ENCODE measurements at places on chromosomes 1 and 21.

- DNase-seq: no peak
Measured at GRCh38 chr21:45427331-45428271, 22.6 kb downstream of the COL18A1 start.

DNA sequence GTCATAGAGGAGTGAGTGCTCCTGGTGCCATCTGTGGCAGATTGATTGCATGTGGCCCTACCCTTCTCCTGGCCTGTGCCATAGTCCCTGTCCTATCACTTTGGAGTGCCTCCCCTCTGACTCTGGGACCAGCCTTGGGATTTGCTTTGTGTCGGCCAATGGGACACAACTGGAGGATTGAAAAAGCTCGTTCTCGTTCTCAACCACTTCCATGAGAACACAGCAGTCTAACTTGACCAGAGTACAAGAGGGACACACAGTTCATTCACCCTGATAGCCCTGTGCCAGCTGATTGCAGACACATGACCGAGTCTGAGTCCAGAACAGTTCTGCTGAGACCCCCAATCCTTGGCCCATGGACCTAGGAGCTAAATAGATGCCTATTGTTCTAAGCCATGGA lies 47.8 kb downstream of the C1orf198 start:
- DNase-seq: peak; percentile 13

- DNase-seq: no peak
Measured at GRCh38 chr1:244712669-244713068, 59.7 kb downstream of the DESI2 start.

GRCh38 chr1:109197158-109198042 lies 16.3 kb upstream of the SARS1 start:
- DNase-seq: peak; percentile 53

GRCh38 chr1:2624735-2625300 lies 8.0 kb downstream of the MMEL1 start:
- DNase-seq: no peak

GRCh38 chr1:26972390-26972789 lies 12.1 kb upstream of the KDF1 start:
- DNase-seq: no peak

GRCh38 chr1:29121936-29122681 lies 1.6 kb downstream of the TMEM200B start:
- DNase-seq: no peak

DNA sequence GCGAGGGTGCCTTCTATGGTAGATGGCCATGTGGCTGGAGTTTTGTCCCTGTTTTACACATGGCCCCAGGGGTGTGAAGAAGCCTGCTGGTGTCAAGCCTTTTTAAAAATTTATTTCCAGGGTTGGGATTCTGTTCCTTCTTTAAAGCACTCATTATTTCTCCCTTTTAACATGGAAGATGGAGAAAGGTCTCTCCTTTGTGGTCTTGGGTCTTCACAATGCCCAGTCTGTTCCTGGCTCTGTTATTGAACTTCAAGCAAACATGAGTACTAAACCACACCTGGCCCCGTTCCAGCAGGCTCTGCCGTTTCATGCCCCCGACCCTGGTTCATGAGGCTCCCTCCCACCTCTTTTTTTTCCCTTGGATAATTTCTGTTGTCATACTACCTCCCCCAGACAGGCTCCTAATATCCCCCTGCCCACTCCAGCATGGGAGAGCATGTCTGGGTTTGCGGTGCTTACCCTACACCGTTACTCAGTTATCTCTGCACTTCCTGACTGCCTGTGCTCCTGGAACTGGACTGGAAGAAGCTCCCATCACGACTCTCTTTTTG lies 121.2 kb upstream of the KIAA0040 start:
- DNase-seq: no peak

GRCh38 chr1:11592752-11593151 lies 61.5 kb downstream of the FBXO2 start:
- DNase-seq: no peak

DNA sequence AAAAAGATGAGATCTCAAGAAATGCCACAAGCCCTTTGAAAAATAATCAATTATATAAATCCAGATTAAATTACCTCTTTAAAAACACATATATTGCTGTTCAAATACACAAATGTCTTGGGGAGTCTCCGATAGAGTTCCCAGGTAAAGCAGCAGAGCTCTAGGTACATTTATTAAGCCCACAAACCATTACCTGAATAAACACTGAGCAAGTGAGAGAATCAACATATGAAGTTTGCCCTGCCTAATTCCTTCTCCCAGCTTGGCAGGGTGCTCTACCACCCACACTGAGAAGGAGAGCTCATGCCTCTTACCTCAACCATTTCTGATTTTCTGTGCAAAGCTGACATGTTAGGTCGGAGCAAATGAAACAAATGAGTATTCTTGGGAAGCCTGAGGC lies 402.4 kb downstream of the KCNH1 start:
- no peak for DNase-seq

DNA sequence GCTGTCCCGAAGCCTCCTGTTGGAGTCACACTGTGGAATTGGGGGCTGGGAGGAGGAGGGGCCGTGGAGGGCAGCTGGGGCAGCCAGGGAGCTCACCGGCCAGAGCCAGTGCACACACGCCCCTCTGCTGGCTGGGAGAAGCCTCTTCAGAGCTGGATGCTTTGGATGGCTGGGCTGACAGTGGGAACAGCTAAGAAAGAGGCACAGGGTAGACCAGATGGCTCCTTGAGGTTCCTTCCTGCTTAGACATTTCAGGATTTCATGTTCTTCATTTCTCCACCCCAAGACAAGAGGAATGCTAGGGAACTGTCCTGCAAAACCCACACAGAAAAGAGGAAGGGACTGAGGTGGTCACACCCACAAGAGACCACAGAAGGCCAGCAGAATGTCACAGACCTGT lies 254.8 kb upstream of the VAMP3 start:
- no peak for DNase-seq

DNA sequence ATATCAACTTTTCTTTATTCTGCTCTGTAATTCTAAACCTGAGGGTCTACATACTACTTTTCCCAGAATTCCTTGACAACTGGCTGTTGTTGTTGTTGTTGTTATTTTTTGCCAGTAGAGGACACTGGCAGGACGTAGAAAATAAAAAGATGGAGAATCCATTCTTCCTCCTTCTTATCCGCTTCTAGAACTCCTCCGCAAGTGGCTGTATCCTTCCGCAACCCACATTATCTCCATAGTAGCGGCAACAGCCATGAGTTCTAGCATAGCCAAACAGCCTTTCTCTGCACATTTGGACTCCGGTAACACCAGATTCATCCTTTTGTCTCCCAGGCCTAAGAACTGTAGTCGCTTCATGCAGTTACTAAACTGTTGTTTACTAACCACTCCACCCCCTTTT lies 91.1 kb upstream of the CACHD1 start:
- DNase-seq: no peak

GRCh38 chr1:58664881-58665280 lies 35.0 kb downstream of the MYSM1 start:
- DNase-seq: no peak

DNA sequence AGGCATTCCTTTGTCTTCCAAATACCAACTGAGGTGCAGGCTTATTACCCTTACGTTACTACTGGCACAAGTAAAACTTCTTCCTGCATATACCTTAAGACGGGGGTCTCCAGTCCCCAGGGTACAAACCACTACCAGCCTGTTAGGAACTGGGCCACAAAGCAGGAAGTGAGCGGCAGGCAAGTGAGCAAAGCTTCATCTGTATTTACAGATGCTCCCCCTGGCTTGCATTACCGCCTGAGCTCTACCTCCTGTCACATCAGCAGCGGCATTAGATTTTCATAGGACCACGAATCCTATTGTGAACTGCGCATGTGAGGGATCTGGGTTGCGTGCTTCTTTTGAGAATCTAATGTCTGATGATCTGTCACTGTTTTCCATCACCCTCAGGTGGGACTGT lies 113.1 kb downstream of the SLC45A1 start:
- DNase-seq: no peak

- no peak for DNase-seq
Measured at GRCh38 chr1:86503406-86504136, 34.8 kb downstream of the CLCA1 start.

DNA sequence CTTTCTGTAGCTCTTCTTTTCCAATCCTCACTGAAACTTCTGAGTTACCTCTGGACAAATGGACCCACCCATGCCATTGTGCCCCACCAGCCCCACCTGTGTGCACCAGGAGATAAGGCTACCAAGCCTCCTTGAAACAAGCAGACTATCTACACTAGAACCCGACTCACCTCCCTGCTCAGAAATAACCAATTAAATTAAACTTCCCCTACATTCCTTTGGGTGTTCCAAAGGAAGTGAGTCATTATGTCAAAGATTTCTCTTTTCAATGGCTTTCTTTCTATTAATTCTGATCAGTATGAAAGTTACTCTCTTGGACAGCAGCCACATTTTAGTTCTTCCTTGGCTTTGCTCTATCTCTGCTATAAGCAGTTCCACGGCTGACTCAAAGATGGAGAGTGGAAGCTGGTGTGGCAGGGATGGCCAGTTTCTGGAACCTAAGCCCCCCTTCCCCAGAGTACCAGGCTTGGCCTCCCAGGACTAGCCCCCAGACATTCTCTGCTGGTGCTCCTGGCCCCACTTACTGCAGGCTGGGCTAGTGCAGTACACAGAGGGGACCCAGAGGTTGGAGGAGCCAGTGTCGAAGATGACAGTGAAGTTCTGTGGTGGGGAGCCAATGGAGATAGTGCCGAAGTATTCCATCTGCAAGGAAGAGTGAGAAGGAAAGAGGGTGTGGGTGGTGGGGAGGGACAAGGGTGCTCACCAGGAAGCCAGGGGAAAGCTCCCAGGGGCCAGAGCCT lies 1.9 kb downstream of the CTSE start:
- DNase-seq: no peak

GRCh38 chr1:46190539-46190938 lies 7.7 kb downstream of the POMGNT1 start:
- no peak for DNase-seq

- no peak for DNase-seq
Measured at GRCh38 chr1:94039871-94040569, 80.9 kb downstream of the ABCA4 start.

- no peak for DNase-seq
Measured at GRCh38 chr1:30120245-30121000, 603.0 kb downstream of the MATN1 start.

GRCh38 chr1:117118137-117118536 lies 3.4 kb downstream of the TRIM45 start:
- no peak for DNase-seq

DNA sequence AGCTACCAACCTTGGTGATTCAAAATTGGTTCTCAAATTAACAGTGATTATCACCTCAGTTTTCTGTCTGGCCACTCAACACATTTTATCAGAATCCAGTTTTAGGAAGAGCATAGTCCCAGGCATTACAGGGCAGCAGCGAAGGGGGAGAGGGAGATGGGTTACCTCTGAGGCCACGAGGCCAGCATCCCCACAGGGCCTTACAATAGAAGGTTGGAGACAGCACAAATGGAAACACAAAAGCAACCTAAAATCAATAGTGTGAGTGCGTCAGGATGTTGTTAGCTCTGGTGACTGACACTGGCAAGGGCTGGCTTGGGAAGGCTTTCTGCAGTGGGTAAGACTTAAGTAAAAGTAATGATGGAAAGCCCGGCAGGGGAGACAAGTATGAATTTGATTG lies 79.5 kb downstream of the JAK1 start:
- DNase-seq: no peak

DNA sequence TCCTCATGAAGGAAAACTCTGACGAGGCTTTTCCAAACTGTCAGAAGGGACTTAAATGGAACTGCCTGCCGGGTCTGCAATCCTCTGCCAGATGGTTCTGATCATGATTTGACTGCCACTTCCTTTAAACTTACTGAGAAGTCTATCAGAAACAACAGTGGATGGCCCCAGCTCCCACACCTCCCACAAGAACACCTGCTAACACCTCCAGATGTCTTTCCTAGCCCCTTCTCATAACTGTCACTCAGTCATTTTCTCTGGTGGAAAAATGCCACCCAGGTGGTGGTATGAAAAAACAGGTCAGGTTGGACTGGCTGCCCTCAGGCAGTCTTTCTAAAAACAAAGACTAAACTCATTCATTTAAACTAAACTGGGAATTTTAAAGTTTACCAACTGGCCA lies 66.7 kb upstream of the ABCD3 start:
- DNase-seq: no peak

DNA sequence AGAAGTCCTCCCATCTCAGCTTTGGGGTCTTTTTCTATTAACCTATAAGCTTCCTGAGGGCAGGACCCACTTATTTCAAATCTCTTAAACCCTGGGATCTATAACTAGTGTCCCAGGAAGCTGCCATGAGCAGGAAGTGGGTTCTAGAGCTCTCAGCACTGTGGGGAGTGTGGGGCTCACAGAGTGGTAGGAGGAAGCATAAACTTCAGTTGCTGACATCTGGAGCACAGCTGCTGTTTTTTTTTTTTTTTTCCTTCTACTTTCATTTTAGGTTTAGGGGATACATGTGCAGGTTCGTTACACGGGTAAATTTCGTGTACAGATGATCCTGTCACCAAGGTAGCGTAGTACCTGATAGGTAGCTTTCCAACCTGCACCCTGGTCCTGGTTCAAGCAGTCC lies 59.3 kb downstream of the AK4 start:
- no peak for DNase-seq

- no peak for DNase-seq
Measured at GRCh38 chr1:14826172-14826636, 227.7 kb downstream of the KAZN start.

DNA sequence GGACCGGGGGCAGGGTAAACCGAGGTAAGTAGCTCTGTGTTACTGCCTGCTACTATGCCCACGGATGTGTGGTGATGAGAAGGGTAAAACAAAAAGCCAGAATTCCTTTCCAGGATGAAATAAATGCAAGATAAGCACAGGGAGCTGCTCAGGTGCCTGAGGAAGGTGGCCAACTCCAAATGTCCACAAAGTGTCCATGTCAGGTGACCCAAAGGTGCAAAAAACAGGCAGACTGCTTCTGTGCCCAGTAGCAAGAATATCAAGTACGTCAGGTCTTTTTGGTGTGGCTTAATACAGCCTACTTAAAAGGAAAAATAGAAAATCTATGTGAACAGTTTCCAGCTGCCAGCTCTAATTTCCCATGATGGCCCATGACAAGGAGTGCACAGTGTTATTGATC lies 279.3 kb downstream of the SETD4 start:
- no peak for DNase-seq

GRCh38 chr1:241962153-241962552 lies 4.6 kb downstream of the BECN2 start:
- DNase-seq: no peak

- peak; percentile 66 for DNase-seq
Measured at GRCh38 chr1:48776393-48777218, at the start of gene BEND5. Gene BEND5 (minus strand): TSS chr1:48776891. CDS start chr1:48776831, 60 bp downstream.

- DNase-seq: no peak
Measured at GRCh38 chr1:85867189-85867588, 159.0 kb upstream of the ZNHIT6 start.

- no peak for DNase-seq
Measured at GRCh38 chr1:177208920-177209319, 38.2 kb downstream of the BRINP2 start.

- DNase-seq: no peak
Measured at GRCh38 chr1:241932845-241933244, 24.7 kb upstream of the BECN2 start.

Data from liver (tissue), 10 donors.